ENCODE measurements at places on chromosomes 7 and 10.

- DNase-seq, result no peak
These were observed 139.4 kb downstream of the SKIDA1 start for GRCh38 chr10:21385996-21386585.

GRCh38 chr10:102438374-102438773 is 6.0 kb upstream of the CUEDC2 start:
- DNase-seq, result no peak

- DNase-seq, result peak; percentile 16
These were observed 251.6 kb upstream of the MKLN1 start for GRCh38 chr7:131076032-131076431.

DNA sequence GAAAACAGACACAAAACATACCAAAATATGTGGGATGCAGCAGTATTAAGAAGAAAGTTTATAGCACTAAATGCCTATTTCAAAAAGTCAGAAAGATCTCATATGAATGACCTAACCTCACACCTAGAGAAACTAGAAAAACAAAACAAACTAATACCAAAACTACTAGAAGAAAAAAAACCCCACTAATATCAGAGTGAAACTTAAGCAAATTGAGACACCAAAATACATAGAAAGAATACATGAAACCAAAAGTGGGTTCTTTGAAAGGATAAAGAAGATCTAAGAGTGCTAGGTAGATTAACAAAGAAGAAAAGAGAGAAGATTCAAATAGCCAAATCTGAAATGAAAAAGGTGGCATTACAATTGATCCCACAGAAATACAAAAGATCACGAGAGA is 494.1 kb downstream of the SH2D4B start:
- no peak for DNase-seq

- DNase-seq, result no peak
These were observed 44.0 kb downstream of the CALD1 start for GRCh38 chr7:134823400-134823799.

DNA sequence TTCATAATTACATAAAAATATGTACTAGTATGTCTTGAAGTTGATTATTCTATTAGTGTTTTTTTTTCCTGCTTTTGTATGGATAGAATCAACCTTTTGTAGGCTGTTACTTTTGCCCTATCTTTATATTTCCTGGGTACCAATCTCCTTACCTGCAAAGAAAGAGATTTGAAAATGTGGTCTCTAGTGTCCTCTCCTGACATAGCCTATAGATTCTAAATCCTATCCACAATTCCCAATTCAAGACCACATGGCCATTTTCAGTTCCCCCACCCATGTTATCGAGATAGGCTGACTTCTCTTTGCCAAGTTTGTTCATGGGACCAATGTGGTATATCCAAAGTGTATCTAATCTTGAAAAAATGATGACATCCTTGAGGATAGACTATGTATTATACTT is 269.4 kb upstream of the SEMA3D start:
- no peak for DNase-seq

GRCh38 chr10:77686096-77686495 is 48.5 kb upstream of the KCNMA1 start:
- no peak for DNase-seq

DNA sequence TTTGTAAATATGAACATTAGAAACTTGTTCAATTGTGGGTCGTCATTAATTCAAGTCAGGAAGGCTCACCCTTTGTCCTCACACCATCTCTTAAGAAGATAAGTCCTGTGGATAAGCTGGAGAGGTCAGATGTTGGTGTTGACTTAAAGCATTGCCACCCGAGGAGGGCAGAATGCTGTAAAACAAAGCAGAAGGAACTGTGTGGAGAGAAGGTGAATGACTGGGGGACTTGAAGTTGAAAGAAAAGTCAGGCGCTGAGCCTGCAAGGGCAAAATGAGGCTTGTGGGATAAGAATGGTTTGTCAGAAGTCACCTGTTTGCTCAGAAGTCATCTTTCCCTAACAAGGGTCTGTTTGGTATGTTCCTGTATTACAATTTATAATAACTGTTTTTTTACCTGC is 9.1 kb downstream of the RPA3 start:
- DNase-seq, result no peak

DNA sequence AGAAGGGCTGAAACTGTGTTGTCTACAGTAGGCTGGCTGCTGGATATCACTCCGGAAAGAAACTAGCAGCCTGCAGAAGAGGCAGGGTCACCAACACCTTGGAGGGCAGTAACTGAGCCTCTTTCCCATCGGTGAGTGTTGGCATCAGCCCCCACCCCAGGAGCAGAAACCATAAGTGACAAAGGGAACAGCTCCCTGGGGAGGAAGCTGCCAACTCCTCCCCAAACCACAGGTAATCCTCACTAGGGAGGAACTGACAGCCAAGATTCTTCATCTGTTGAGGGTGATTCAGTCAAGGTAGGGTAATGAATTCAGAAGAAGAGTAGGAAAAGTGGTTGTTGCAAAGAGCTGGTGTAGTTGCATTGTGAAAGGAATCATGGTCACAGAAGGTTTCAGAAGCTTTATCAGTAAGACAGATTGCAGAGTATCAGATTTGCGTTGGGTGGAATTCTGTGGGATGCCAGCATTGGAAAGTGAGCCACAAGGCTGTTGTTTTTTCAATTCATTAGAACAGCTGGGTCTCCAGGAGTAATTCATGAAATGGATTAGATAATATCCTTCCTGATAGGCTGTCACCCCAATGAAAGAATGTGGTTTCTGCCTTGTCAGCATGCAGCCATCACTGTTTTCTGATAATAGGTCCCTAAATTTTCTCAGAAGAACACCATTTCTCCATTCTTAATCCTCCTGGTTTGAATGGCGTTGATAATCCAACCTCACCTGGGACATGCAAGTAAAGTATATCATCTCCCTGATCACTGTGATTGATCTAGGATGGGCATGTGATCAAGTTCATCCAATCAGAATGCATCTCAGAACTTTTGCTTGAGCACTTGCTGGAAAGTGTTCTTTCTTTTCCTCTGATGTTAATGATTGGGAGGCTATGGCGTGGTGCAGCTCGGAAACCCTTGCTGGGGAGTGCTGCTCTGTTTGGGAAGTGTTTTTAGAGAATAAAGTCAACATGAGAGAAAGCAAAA is 75.0 kb upstream of the CTBP2 start:
- DNase-seq, result no peak

DNA sequence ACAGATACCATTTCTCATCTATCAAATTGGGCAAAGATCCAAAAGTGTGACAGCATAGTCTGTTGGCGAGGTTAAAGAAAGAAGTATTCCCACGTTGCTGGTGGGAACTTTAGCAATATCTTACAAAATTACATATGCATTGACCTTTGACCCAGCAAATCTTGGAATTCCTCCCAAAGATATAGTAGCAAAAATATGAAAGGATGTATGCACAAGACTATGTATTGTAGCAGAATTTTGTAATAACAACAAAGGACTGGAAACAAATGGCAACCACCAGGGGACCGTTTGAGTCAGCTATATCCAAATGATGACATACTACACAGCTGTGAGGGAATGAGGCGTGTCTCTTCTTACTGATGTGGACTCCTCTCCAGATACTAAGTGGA is 50.2 kb downstream of the KCNH2 start:
- no peak for DNase-seq

- no peak for DNase-seq
These were observed 229.2 kb downstream of the ADARB2 start for GRCh38 chr10:1508096-1508495.

DNA sequence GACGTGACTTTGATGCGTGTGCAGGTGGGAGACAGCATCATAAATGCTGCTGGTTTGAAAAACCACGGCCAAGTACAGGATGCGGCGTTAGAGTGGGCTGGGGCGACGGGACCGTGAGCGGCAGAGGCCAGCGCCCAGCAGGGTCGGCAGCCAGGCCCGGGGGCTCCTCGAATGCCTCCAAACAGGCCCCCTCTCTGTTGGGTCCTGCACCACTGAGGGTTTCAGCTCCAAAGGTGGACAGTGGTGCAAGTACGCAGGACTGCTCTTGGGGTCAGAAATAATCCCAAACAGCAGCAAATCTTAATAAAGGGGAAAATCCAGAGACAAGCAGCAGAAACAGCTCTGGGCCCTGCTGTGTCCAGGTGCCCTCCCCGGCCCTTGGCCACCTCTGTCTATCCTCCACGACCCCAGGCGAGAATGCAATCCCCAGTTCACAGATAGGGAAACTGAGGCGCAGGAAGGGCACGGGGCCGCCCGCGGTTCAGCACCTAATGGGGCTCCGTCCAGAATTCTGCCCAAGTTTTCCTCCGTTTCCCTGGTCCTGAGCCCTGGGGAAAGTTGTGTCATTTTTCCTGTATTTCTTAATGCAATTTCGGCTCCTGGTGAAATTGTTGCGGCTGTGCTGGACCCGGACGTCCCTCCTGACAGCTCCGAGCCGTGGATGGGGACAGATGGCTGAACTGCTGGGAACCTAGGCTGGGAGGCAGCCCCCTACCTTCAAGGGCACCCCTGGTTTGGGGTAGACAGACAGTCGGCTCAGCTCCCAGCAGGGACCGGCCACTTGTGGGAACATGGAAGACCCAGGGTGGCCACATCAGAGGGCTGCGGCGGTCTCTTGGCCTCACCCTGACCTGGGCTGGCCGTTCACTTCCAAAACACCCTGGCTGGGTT is 97.4 kb downstream of the FOXL3 start:
- no peak for DNase-seq

DNA sequence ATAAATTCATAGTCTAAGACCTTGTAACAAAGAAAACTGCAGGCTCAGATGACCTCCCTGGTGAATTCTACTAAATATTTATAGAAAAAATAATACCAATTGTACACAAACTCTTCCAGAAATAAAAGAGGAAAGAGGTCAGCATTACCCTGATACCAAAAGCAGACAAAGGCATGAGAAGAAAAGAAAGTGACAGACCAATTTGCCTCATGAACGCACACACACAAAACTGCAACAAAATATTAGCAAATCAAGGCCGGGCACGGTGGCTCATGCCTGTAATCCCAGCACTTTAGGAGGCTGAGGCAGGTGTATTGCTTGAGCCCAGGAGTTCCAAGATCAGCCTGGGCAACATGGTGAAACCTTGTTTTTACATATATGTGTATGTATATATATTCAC is 12.7 kb upstream of the COMMD3 start:
- no peak for DNase-seq

DNA sequence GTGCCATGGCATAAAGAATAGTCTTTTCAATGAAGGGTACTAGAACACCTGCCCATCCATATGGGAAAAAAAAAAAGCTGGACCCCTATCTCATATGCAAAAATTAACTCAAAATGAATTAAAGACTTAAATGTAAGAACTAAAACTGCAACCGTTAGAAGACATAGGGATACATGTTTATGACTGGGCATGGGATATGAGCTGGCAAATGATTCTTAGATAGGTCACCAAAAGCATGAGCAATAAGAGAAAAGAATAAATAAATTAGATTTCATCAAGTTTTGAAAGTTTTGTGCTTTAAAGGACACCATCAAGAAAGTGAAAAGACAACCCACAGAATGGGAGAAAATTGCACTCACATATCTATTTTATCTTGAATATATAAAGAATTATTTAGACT is 222.0 kb downstream of the ADK start:
- no peak for DNase-seq

GRCh38 chr7:131047651-131048304 is 279.9 kb upstream of the MKLN1 start:
- DNase-seq, result no peak
